ENCODE measurements at places on chromosomes 3 and 15.

GRCh38 chr3:149820183-149820582, 7.2 kb downstream of the RNF13 start:
- no peak for DNase-seq

- no peak for DNase-seq
Measured at GRCh38 chr3:6608843-6609242, 252.1 kb upstream of the GRM7 start.

GRCh38 chr3:95082191-95082590, 1019.3 kb downstream of the NSUN3 start:
- no peak for DNase-seq

GRCh38 chr15:90817117-90818057, 51.0 kb upstream of the FURIN start:
- no peak for DNase-seq

GRCh38 chr3:62876064-62876463, 848 bp upstream of the CADPS start:
- no peak for DNase-seq

DNA sequence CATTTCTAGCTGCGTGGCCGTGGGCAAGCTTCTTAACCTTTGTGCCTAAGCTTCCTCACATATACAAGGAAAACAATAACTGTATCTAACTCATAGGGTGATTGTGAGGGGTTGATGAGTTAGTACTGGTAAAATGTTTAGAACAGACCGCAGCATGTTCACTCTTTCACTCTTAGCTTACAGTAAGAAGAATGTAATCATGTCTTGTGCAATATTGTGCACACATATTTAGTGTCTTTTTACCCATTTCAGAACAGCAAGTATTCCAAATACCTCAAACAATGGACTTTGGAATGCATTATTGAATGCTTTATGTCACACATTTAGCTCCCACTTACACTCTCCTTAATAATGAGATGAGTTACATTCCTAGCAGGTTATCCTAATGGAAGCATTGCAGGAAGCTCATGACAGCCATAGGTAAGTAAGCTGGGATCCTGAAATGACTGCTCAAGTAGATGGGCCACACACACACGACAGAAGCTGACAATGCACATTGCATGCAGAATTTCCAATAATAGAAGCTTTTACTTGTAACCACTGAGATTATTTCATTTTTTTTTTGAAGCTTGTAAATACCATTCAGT, 468.9 kb upstream of the WNT5A start:
- no peak for DNase-seq

- DNase-seq: no peak
Measured at GRCh38 chr15:50797926-50798325, 32.4 kb upstream of the SPPL2A start.

- DNase-seq: no peak
Measured at GRCh38 chr15:99592145-99592791, 26.5 kb downstream of the MEF2A start.

DNA sequence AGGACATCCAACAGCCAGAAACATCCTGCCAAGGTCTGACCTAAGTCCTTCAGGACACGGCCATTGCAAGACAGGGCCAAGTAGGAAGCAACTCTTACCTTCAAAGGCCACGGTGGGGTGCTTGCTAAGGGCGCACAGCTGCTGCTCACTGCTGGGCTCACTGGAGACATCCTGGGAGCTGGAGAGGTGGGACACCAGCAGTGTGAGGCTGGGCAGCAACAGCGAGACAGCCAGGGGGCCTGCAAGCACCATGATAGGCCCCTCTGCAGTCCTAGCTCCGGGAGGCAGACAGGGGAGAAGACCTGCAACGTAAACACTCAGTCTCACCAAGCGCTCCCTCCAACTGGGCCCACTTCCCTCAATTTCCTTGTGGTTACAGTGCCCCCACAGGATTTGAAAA, 79.2 kb downstream of the SEMA5B start:
- no peak for DNase-seq

All from stimulated activated CD4-positive, alpha-beta T cell treated with anti-CD3 and anti-CD28 coated beads, TNF-alpha, amount 100 ng/mL, for 48 hours (primary cell).